ENCODE measurements at places on chromosomes 1 and 21. TPM values are rescaled to one million over a fixed set of nuclear protein-coding genes. Genes with fewer than 3 reads are reported as not detected.

The SERINC2 gene
- 73.0 TPM for total RNA-seq

The PADI3 gene
- 0.16 TPM for total RNA-seq

The PPM1J gene
- 2.3 TPM for total RNA-seq

The PCBP3 gene
- 1.5 TPM for total RNA-seq

The CRP gene
- total RNA-seq, result not detected

The ACAP3 gene
- total RNA-seq, result 49.2 TPM

The PTCH2 gene
- under 0.01 TPM for total RNA-seq

The DYRK1A gene
- 35.2 TPM for total RNA-seq

The SWT1 gene
- 1.3 TPM for total RNA-seq

The HHIPL2 gene
- 0.13 TPM for total RNA-seq

The SLC44A3 gene
- 2.6 TPM for total RNA-seq

The PDPN gene
- 7.3 TPM for total RNA-seq

The KAZN gene
- total RNA-seq, result 11.0 TPM

The MAP3K21 gene
- total RNA-seq, result 4.1 TPM

The CSF1 gene
- 22.7 TPM for total RNA-seq

The SLC9C2 gene
- total RNA-seq, result not detected

The ZNF436 gene
- 4.9 TPM for total RNA-seq

The GJA4 gene
- total RNA-seq, result not detected

The FAM3B gene
- not detected for total RNA-seq

The CDCA8 gene
- 2.2 TPM for total RNA-seq

The CD5L gene
- not detected for total RNA-seq

The C1orf94 gene
- not detected for total RNA-seq

The PLA2G4A gene
- 0.89 TPM for total RNA-seq

The KCNE2 gene
- not detected for total RNA-seq

The DLGAP3 gene
- total RNA-seq, result 0.13 TPM

The ZNF124 gene
- 7.8 TPM for total RNA-seq

The MMP23B gene
- 55.1 TPM for total RNA-seq

The FALEC gene
- total RNA-seq, result 0.49 TPM

The USH2A gene
- total RNA-seq, result under 0.01 TPM

The ZNF695 gene
- total RNA-seq, result 8.6 TPM

The TRPM2 gene
- 2.1 TPM for total RNA-seq

The WDR64 gene
- total RNA-seq, result not detected
